Thyroid gland (tissue), 4 donors: ENCODE measurements at places on chromosomes 6 and 20.

GRCh38 chr6:70258483-70258882 is 44.4 kb downstream of the COL9A1 start:
- no peak overlapping the region for H3K4me3 ChIP-seq
- no peak for DNase-seq
- no peaks in the 10 kb centered on the region for H3K36me3 ChIP-seq
- no peaks in the 10 kb centered on the region for H3K27me3 ChIP-seq
- no peaks in the 10 kb centered on the region for H3K4me1 ChIP-seq

GRCh38 chr20:20765696-20766365 is 53.4 kb upstream of the RALGAPA2 start:
- peak overlapping the region; percentile 19 for H3K27ac ChIP-seq
- H3K4me3 ChIP-seq = no peak overlapping the region
- H3K27me3 ChIP-seq = no peaks in the 10 kb centered on the region
- H3K4me1 ChIP-seq = peaks cover 15% of the 10 kb centered on the region

- no peak overlapping the region for H3K27ac ChIP-seq
- no peak for DNase-seq
- no peaks in the 10 kb centered on the region for H3K36me3 ChIP-seq
- peaks cover 9% of the 10 kb centered on the region for H3K4me1 ChIP-seq
These were observed 81.8 kb upstream of the SPACA1 start for GRCh38 chr6:87965806-87966205.

GRCh38 chr20:20251317-20251716 is 116.6 kb upstream of the INSM1 start:
- H3K27ac ChIP-seq = no peak overlapping the region
- H3K4me1 ChIP-seq = no peaks in the 10 kb centered on the region
- H3K4me3 ChIP-seq = no peak overlapping the region
- H3K36me3 ChIP-seq = no peaks in the 10 kb centered on the region

GRCh38 chr6:169045486-169045885 is 208.2 kb downstream of the THBS2 start:
- H3K36me3 ChIP-seq = no peaks in the 10 kb centered on the region
- H3K27ac ChIP-seq = no peak overlapping the region
- H3K4me1 ChIP-seq = no peaks in the 10 kb centered on the region
- DNase-seq = no peak
- no peaks in the 10 kb centered on the region for H3K27me3 ChIP-seq

DNA sequence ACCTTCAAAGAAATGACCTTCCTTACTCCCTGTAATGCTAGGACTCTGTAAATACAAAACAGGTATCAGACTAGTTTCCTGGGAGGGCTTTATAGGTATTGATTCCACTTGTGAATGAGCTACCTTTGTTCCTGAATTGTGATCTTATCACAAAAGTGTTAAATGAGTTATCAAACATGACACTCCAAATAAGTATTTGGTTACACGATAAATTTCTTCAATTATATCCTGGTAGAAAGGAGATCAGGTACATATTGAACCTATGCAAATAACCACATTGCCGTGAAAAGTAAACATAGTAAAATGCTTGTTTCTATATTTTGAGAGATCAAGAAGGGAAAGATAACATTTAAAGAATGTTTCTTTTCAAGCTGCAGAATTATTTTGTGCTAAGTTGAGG is 285.3 kb downstream of the HIVEP2 start:
- no peaks in the 10 kb centered on the region for H3K4me1 ChIP-seq
- H3K4me3 ChIP-seq = no peak overlapping the region
- no peak for DNase-seq
- H3K27ac ChIP-seq = no peak overlapping the region
- no peaks in the 10 kb centered on the region for H3K27me3 ChIP-seq
- no peaks in the 10 kb centered on the region for H3K36me3 ChIP-seq

- peaks cover 7% of the 10 kb centered on the region for H3K36me3 ChIP-seq
- no peak for DNase-seq
- no peaks in the 10 kb centered on the region for H3K27me3 ChIP-seq
- no peak overlapping the region for H3K4me3 ChIP-seq
These were observed 27.9 kb downstream of the BLTP3A start for GRCh38 chr6:34819571-34820480.

DNA sequence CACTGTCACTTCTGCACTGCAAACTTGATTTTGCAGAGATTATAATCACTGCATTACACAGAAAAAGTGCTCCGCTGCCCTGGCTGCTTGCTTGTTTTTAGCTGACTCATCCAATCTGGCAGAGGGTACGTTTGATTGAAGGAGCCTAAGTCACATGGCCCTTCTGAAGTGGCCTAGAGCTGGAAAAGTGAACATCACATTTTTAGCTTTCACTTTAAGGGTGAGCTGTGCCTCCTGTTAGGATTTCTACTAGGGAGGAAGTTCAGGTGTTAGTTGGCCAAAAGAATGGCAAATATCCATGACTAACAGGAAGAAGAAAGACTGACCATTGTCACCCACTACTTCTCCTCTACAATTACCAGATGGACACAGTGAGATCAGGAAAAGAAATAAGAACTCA is 889.1 kb upstream of the MAP3K7 start:
- no peaks in the 10 kb centered on the region for H3K36me3 ChIP-seq
- H3K27me3 ChIP-seq = no peaks in the 10 kb centered on the region
- H3K4me3 ChIP-seq = no peak overlapping the region
- peaks cover 25% of the 10 kb centered on the region for H3K4me1 ChIP-seq

GRCh38 chr6:155710704-155711103 is 255.1 kb upstream of the NOX3 start:
- H3K27me3 ChIP-seq = no peaks in the 10 kb centered on the region
- no peak overlapping the region for H3K27ac ChIP-seq
- H3K4me3 ChIP-seq = no peak overlapping the region
- no peak for DNase-seq

- no peak overlapping the region for H3K4me3 ChIP-seq
- DNase-seq = no peak
- H3K4me1 ChIP-seq = no peaks in the 10 kb centered on the region
- H3K27ac ChIP-seq = no peak overlapping the region
These were observed 915.0 kb downstream of the KIF16B start for GRCh38 chr20:15658295-15658694.

DNA sequence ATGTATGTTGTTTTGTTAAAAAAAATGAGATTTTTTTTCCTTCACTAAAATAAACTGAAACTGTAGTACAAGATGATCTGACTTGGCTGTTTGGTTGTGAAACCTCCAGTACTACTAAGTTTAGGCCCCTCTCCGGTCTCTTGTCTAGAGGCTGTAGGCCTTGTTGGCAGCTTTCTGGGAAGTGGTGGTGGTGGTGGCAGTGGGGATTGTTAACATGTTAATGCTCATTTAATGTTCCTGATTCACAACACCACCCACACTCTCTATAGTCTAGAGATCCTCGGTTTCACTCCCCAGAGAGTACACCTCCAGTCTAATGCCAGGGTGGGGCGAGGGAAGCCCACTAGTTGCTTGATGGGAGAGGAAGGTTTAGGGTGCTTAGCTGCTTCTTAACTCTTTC is 24.1 kb downstream of the STK4 start:
- no peak for DNase-seq
- no peak overlapping the region for H3K4me3 ChIP-seq
- H3K27me3 ChIP-seq = no peaks in the 10 kb centered on the region
- no peak overlapping the region for H3K27ac ChIP-seq
- no peaks in the 10 kb centered on the region for H3K36me3 ChIP-seq

GRCh38 chr6:53647462-53648094 is 18.0 kb downstream of the KLHL31 start:
- H3K36me3 ChIP-seq = no peaks in the 10 kb centered on the region
- H3K4me3 ChIP-seq = no peak overlapping the region
- H3K27me3 ChIP-seq = no peaks in the 10 kb centered on the region
- DNase-seq = no peak

- no peak for DNase-seq
- peak overlapping the region; percentile 10 for H3K27ac ChIP-seq
- H3K27me3 ChIP-seq = no peaks in the 10 kb centered on the region
- H3K36me3 ChIP-seq = no peaks in the 10 kb centered on the region
These were observed 14.9 kb downstream of the SH3BGRL2 start for GRCh38 chr6:79646006-79646405.

- no peak overlapping the region for H3K27ac ChIP-seq
- H3K36me3 ChIP-seq = no peaks in the 10 kb centered on the region
- no peak for DNase-seq
- no peaks in the 10 kb centered on the region for H3K4me1 ChIP-seq
- no peaks in the 10 kb centered on the region for H3K27me3 ChIP-seq
- no peak overlapping the region for H3K4me3 ChIP-seq
These were observed 72.0 kb downstream of the DST start for GRCh38 chr6:56570413-56571359.

GRCh38 chr6:79872303-79872702 is 75.0 kb downstream of the ELOVL4 start:
- no peak overlapping the region for H3K4me3 ChIP-seq
- H3K4me1 ChIP-seq = peaks cover 3% of the 10 kb centered on the region
- H3K27ac ChIP-seq = no peak overlapping the region
- DNase-seq = no peak

GRCh38 chr6:25963426-25964123 is 973 bp downstream of the TRIM38 start:
- peak; percentile 25 for DNase-seq
- peaks cover 9% of the 10 kb centered on the region for H3K36me3 ChIP-seq
- H3K27me3 ChIP-seq = no peaks in the 10 kb centered on the region

DNA sequence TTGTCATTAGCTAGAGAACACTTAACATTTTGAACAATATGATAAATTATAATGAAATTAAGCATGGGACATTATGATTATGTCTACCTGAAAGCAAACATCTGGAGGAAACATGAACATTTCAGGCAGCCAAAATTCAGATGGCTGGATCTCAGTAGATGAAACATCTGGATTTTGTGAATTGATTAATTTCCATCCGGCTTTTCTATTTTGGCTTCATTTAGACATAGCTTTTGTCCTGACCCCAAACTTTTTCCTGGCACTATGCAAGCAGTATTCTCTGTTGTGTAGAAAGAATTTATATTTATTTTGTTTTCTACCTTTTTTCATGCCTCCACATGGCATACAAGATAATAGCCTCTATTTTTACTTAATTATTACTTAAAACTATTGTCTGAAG is 186.3 kb downstream of the OGFRL1 start:
- peaks cover 28% of the 10 kb centered on the region for H3K4me1 ChIP-seq
- no peak for DNase-seq
- H3K27me3 ChIP-seq = no peaks in the 10 kb centered on the region
- H3K36me3 ChIP-seq = no peaks in the 10 kb centered on the region
- H3K4me3 ChIP-seq = no peak overlapping the region

DNA sequence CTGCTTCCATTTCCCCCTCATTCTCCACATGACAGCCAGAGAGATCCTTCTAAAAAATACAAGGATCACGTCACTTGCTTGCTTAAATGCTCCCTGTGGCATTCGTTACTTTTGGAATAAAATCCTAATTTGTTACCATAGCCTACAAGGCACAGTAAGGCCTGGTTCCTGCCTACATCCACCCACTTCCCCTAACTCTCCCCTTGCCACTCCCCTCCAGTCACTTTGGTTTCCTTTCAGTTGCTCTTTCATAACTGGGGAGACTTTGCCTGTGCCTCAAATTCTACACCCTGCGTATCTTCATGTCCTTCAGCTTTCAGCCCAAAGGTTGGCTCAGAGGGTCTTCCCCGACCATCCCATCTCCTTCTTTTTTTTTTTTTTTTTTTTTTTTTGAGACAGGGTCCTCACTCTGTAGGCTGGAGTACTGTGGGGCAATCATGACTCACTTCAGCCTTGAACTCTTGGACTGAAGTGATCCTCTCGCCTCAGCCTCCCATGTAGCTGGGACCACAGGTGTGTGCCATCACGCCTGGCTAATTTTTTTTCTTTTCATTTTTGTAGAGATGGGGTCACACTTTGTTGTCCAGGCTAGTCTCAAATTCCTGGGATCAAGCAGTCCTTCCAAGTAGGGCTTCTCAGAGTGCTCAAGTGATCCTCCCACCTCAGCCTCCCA is 12.5 kb downstream of the ID1 start:
- peaks cover 7% of the 10 kb centered on the region for H3K4me1 ChIP-seq
- H3K4me3 ChIP-seq = no peak overlapping the region
- no peak overlapping the region for H3K27ac ChIP-seq
- no peaks in the 10 kb centered on the region for H3K27me3 ChIP-seq
- no peak for DNase-seq

- no peaks in the 10 kb centered on the region for H3K36me3 ChIP-seq
- no peak overlapping the region for H3K27ac ChIP-seq
- H3K27me3 ChIP-seq = no peaks in the 10 kb centered on the region
These were observed 173.2 kb downstream of the CDH26 start for GRCh38 chr20:60131375-60131774.

DNA sequence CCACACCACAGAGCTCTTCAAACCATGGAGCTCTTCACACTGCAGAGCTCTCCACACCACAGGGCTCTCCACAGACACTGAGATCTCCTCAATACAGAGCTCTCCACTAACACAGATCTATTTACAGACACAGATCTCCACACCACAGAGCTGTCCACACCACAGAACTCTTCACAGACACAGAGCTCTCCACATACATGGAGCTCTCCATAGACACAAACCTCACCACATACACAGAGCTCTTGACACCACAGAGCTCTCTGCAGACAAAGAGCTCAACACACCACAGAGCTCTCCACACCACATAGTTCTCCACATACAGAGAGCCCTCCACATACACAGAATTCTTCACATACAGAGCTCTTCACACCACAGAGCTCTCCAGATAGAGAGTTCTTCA is 53.0 kb downstream of the ERMARD start:
- no peak overlapping the region for H3K4me3 ChIP-seq
- no peak for DNase-seq
- no peaks in the 10 kb centered on the region for H3K27me3 ChIP-seq

- DNase-seq = no peak
- H3K36me3 ChIP-seq = no peaks in the 10 kb centered on the region
- H3K27me3 ChIP-seq = no peaks in the 10 kb centered on the region
- no peak overlapping the region for H3K27ac ChIP-seq
- H3K4me3 ChIP-seq = no peak overlapping the region
- peaks cover 25% of the 10 kb centered on the region for H3K4me1 ChIP-seq
These were observed 52.8 kb downstream of the MAP3K5 start for GRCh38 chr6:136739501-136739900.

- DNase-seq = no peak
- no peaks in the 10 kb centered on the region for H3K4me1 ChIP-seq
- no peak overlapping the region for H3K4me3 ChIP-seq
- no peaks in the 10 kb centered on the region for H3K27me3 ChIP-seq
- H3K27ac ChIP-seq = no peak overlapping the region
These were observed 518.0 kb upstream of the SLC35B3 start for GRCh38 chr6:8953310-8953709.

- H3K27me3 ChIP-seq = no peaks in the 10 kb centered on the region
- no peak for DNase-seq
- H3K4me3 ChIP-seq = no peak overlapping the region
- H3K27ac ChIP-seq = no peak overlapping the region
- H3K4me1 ChIP-seq = peaks cover 8% of the 10 kb centered on the region
These were observed 9.6 kb downstream of the RIPOR2 start for GRCh38 chr6:24926192-24926591.

GRCh38 chr20:46640536-46641311 is 10.5 kb downstream of the SLC13A3 start:
- H3K4me3 ChIP-seq = no peak overlapping the region
- DNase-seq = no peak
- no peaks in the 10 kb centered on the region for H3K27me3 ChIP-seq
- H3K4me1 ChIP-seq = no peaks in the 10 kb centered on the region
- H3K36me3 ChIP-seq = no peaks in the 10 kb centered on the region
- no peak overlapping the region for H3K27ac ChIP-seq

GRCh38 chr20:38651154-38651553 is 49.5 kb downstream of the ARHGAP40 start:
- H3K36me3 ChIP-seq = no peaks in the 10 kb centered on the region
- H3K27ac ChIP-seq = no peak overlapping the region
- H3K4me1 ChIP-seq = no peaks in the 10 kb centered on the region
- no peaks in the 10 kb centered on the region for H3K27me3 ChIP-seq
- DNase-seq = no peak
